ENCODE measurements at places on chromosomes 2 and 18.

DNA sequence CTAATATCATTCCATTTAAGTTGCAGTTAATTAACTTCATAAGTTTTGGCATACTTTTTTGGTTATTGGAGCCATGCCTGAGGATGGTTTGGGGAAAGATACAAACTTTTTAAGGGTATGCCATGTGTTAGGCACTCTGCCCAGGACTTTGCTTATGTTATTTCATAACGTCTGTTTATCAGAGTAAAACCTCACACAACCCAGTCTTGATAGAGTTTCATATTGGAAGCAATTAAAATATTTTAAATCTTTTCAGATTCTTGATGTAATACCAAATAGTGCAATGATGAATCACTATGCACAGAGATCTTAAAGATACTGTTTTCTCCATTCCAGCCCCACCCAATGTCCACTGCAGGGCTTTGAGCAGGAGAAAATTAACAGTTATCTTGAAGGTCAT, 529.1 kb upstream of the HNMT start:
- no peak for DNase-seq

GRCh38 chr2:71253476-71253875, 26.6 kb upstream of the PAIP2B start:
- DNase-seq, result no peak

- DNase-seq, result no peak
Measured at GRCh38 chr2:23477392-23477791, 92.4 kb downstream of the KLHL29 start.

- DNase-seq, result peak; percentile 3
Measured at GRCh38 chr2:121999264-121999663, 243.8 kb downstream of the TSN start.

- no peak for DNase-seq
Measured at GRCh38 chr18:8627107-8627472, 17.9 kb downstream of the RAB12 start.

GRCh38 chr2:54590216-54591120, 133.0 kb upstream of the EML6 start:
- DNase-seq, result no peak

DNA sequence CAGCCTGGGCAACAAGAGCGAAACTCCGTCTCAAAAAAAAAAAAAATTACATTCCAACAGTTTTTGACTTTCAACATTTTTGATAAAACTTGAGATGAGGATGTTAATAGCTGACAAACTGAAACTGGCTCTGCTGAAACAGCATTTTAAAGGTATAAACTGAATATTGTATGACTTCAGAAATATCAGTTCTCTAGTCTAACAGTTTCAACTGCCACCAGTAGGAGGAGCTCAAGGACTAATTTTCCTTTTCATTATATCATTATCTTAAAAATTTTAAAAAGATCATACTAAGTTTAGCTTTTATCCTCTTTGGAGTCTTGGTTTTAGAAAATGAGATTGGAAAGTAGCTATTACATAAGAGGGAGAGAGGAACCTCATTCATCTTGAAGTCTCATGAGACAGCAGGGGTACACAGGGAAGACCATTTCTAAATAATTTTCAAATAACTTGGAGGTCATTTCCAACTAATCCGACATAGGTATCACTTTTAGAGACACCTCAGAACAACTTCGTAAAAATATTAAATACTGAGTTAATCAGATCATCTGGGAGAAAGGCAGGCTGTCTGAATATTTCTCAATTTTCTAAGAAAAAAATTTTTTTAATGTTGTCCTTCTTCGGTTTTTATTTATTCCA, 37.6 kb upstream of the MCM6 start:
- DNase-seq, result no peak

DNA sequence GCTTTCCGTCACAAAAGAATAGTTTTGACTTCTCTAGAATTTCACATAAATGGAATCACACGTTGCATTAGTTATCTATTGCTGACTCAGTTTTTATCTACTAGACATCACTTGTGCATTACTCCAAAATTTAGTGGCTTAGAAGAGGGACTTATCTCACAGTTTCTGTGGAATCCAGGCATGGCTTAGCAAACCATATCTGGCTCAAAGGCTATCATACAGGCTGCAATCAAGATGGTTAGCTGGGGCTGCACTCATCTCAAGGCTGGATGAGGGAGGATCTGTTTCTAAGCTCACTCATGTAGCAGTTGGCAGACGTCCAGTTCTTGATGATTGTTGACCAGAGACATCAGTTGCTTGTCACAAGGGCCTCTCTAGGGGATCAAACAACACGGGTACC, 6.6 kb upstream of the DSC3 start:
- DNase-seq, result peak; percentile 85

- no peak for DNase-seq
Measured at GRCh38 chr2:54741250-54741649, 17.8 kb downstream of the EML6 start.

- no peak for DNase-seq
Measured at GRCh38 chr2:205047273-205047839, 502.1 kb downstream of the PARD3B start.

DNA sequence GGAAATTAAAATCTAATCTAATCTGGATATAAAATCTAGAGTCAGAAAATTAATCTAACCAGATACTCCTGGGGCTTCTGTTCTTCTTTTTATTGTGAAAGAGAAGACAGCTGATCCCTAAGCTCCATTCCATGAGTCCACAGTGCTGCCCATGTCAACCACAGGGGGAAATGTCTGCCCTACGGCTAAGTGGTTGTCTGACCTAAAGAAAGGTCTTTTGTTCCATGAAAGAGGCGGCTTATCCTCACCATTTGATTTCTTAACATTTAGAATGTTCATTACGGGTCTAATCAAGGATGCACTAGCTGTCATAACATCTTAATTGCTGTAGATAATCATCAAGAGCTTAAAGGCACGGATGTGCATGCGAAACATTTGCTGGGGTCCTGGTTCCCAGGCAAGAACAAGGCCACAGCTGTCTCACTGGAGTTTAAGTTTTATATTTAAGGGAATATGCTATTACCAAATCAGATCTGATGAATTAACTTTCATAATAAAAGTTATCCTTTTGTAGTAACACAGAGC, 162.6 kb downstream of the PAX3 start:
- DNase-seq, result no peak
